Lung (tissue), 17 donors: ENCODE measurements at places on chromosomes 5 and 9. TPM values are rescaled to one million over a fixed set of nuclear protein-coding genes. Genes with fewer than 3 reads are reported as not detected.

DNA sequence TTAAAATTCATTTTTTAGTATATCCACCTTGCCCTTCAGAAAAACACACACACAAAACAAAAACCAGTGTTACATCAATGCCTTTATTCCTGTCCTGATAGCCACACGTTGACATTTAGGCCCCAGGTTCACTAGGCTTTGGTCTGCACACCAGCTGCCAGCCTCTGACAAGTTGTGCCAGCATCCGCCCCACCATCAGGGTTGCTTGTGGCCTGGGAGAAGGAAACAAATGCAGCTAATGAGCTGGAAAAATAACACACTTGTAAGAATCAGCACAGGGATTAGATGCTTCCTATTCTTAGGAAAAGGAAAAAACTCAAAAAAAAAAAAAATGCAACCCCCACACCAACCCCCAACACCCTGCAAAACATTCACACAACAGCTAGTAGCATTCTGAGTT lies 404.0 kb upstream of the GRIA1 start:
- no peak for DNase-seq

GRCh38 chr5:86997516-86997915 lies 270.2 kb upstream of the RASA1 start:
- no peak for DNase-seq

DNA sequence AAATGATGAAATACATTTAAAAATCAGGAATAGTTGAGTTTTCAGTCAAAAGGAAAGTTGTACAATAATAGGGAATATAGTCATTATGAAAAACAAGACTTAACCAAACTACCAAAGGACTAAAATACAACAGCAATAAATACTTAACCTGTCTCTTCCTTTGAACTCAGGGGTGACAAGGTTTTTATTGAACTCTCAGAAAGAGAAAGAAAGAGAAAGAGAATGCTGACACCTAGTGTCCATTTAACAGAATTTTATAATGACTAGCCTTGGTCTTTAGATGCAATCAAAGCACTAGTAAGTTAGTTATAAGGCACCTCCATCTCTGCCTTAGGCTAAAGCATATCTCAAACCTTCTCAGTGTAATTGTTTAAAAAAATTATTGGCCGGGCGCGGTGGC lies 47.5 kb downstream of the UIMC1 start:
- peak; percentile 47 for DNase-seq

DNA sequence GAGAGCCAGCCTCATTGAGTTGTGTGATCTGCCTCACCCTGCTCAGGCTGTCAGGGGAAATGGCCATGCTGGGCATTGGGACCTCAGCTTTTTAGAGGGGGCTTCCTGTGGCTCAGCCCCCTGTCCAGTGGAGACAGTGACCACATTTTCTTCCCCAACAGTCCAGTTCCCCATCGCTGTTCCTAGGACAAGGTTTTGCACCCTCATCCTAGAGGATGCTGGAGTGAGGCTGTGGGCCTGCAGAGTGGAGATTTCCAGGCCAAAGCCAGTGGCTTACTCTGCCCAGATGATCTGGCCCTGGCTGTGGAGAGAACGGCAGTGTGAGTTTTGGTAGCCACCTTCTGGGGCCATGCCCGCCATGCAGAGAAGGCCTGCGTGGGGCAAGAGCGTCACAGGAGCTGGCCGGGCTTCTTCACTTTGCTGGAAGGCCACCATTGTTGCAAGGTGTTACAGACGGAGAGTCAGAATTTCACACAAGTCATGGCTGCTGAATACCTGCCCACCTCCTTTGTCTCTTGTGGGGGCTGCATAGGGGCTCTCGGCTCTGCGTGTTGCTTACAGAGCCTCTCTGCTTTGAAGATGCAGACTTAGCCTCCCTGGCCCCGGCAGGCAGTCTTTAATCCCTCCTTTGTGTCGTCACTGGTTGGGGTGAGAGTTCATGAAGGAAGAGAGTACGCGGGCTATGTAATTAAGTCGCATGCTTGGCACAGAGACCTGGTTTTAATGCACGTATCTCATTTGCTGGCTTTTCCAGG lies 35.2 kb upstream of the PITX1 start:
- no peak for DNase-seq

DNA sequence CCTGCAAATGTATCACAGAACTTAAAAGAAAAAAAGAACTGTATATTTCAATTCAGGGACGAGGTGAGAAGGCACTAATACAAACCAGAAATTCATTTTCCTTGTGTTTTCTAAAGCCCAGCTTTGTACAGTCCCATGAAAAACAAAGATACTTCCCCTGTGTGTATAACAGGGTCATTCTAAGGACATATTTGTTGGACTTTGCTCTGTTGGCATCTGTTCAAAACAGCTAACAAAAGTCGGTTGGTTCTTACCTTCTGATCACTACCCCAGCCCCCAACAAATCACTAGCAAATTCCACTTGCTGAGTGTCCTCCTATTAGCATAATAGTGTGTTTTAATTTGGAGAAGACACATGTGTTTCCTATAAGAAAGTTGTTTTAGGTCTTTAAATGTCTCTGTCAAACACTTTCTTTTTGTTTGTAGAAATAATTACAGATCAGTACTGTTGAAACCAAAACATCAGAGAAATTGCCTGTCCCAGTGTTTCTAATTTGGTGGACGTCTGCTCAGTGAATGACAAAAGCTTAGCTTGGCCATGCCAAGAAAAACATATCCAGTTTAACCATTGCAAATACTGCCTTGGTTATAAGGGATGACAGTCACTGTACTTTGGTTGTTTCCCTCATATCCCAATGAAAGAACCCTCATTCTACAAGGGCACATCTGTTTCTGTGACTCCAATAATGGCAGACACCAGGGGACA lies 480.5 kb downstream of the EBF1 start:
- DNase-seq: peak; percentile 54

GRCh38 chr5:83577036-83577636 lies 105.6 kb downstream of the VCAN start:
- peak; percentile 24 for DNase-seq

DNA sequence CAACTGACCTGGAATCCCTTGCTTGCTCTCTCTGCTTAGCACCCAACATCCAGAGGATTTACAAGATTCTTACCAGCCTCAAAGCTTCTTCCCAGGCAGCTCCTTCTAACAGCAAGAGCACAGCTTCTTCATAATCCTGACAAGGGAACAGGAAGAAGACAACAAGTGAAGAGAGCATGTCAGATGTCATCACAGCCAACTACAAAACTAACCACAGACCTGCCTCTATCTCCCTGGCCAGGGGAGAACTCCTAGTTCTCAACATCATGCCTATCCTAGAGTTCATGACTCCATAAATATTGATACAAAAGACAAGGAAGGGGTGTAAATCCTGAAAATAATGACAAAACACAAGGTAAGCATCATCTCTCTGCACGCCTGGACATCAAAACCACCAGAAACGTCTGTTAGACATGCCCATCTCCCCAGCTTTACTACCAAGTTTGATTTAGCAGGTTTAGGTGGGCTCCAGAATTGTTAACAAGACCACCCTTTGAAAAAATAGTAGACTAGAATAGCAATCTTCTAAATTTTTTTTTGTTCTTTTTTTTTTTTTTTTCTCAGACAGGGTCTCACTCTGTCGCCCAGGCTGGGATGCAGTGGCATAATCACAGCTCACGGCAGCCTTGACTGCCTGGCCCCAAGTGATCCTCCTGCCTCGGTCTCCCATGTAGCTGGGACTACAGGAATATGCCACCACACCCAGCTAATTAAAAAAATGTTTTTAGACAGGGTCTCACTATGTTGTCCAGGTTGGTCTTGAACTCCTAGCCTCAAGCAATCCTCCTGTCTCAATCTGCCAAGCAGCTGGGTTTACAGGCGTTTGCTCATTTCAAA lies 20.2 kb downstream of the ACTL7A start:
- no peak for DNase-seq

GRCh38 chr9:122095010-122095767 lies 2.1 kb upstream of the TTLL11 start:
- peak; percentile 67 for DNase-seq

DNA sequence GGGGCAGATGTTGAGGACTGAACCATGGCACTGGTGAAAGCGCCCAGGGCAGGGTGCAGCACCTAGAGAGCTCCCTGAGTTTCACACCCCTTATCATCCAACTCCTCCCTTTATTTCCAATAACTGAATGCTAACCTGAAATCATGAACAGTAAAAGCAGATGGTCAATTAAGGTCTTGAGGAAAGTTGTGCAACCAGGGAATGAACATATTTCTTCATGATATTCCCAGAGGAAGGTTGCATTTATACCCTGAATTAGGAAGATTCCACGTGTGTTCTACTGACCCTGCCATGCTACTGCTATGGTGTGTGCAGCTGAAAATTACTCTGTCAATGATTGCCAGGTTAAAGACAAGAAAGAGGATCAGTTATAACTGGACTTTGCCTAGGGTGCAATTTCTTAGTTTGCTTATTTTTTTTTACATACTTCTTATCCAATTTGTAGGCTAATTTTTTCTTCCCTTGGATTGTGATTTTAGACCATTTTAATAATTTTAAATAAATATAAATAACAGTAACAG lies 319.8 kb downstream of the SEMA5A start:
- DNase-seq: no peak

DNA sequence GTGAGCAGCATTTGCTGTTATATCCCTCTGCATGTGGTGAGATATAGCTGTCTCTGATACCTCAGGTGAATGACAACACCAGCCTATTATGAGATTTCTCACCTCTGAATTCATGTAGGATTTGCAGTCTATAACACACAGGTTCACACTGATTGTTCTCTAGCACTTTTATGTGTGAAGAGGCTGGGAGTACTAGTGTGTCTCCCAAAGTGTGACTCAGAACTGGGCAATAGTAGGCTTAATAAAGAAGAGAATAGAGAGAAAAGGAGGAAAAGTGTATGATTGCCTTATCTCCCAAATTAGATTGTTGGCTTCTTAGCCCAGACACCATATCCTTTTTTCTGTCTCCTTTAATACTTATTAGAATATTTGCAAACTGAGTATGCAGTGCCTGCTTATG lies 232.0 kb downstream of the PJA2 start:
- no peak for DNase-seq

NTNG2 gene
- total RNA-seq: 4.4 TPM

IL3 gene
- not detected for total RNA-seq

CLIC3 gene
- 115 TPM for total RNA-seq

NEUROG1 gene
- not detected for total RNA-seq

LHX3 gene
- not detected for total RNA-seq
